NCI-H345 (cell line): ENCODE measurements at places on chromosomes 13 and 19.

GRCh38 chr13:78393286-78394142 is 209.8 kb downstream of the POU4F1 start:
- DNase-seq = no peak

GRCh38 chr19:30719999-30720345 is 347.8 kb downstream of the ZNF536 start:
- DNase-seq = no peak

DNA sequence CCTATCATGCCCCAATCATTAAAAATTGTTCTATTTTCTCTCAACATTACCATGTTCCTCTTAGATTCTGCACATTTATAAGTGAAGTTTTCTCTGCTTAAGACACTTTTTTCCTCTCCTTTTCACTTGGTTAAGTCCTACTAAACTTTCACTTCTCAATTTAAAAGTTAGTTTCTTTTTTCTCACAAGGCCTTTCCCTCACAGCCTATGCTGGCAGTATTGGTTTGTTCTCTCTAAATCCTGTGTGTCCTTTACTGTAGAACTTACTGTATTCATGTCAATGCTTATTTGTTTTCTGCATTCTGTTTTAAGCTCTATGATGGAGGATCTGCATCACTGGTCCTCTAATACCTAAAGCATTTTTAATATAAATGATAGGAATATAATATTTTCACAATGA is 2816.6 kb downstream of the PCDH9 start:
- DNase-seq = no peak

DNA sequence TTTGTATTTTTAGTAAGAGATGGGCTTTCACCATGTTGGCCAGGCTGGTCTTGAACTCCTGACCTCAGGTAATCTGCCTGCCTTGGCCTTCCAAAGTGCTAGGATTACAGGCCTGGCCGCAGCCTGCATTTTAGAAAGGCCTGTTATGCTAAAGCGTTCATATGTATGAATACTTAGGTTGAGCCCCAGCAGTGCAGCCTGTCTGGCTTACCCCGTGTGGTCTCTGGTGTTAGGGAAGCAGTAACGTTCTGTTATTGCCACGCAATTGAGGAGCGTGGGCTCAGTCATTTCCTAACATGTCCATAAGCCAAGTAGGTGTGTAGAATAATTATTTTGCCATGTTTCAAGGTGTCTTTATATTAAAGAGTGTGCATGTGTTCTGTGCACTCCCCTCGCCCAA is 14.3 kb downstream of the HNRNPM start:
- DNase-seq = no peak

- no peak for DNase-seq
These were observed 1.1 kb upstream of the ERF start for GRCh38 chr19:42255766-42256745.

- DNase-seq = no peak
These were observed 284.4 kb upstream of the NBEA start for GRCh38 chr13:34657716-34658115.
